C1 segment of cervical spinal cord (tissue), 14 donors: ENCODE measurements at places on chromosomes 4 and X.

- no peak for DNase-seq
Observed at GRCh38 chrX:38409289-38409688, 56.9 kb downstream of the OTC start.

- DNase-seq: no peak
Observed at GRCh38 chr4:105106426-105106825, 40.2 kb upstream of the TET2 start.

- DNase-seq: no peak
Observed at GRCh38 chrX:9997524-9997923, 30.4 kb downstream of the CLDN34 start.

GRCh38 chr4:26779674-26780073, 81.0 kb upstream of the STIM2 start:
- no peak for DNase-seq

DNA sequence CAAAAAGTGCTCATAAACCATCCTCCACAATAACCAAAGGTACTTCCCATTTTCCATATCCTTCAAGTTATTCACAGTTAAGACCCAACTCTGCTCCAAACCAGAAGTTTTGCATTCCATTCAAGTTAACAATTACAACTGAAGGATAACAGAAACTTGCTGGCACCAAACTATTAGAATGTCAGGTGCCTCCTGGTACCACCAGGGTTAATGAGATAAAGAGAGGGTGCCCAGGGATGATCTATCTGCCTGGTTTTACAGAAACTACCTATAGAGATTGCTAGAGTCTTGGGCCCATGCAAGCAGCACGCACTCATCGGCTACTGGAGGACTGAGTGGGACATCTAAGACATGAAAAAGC, 114.6 kb downstream of the RBM47 start:
- no peak for DNase-seq
